Pulmonary artery endothelial cell (primary cell): ENCODE measurements at places on chromosomes 7 and 10. TPM values are rescaled to one million over a fixed set of nuclear protein-coding genes. Genes with fewer than 3 reads are reported as not detected.

DNA sequence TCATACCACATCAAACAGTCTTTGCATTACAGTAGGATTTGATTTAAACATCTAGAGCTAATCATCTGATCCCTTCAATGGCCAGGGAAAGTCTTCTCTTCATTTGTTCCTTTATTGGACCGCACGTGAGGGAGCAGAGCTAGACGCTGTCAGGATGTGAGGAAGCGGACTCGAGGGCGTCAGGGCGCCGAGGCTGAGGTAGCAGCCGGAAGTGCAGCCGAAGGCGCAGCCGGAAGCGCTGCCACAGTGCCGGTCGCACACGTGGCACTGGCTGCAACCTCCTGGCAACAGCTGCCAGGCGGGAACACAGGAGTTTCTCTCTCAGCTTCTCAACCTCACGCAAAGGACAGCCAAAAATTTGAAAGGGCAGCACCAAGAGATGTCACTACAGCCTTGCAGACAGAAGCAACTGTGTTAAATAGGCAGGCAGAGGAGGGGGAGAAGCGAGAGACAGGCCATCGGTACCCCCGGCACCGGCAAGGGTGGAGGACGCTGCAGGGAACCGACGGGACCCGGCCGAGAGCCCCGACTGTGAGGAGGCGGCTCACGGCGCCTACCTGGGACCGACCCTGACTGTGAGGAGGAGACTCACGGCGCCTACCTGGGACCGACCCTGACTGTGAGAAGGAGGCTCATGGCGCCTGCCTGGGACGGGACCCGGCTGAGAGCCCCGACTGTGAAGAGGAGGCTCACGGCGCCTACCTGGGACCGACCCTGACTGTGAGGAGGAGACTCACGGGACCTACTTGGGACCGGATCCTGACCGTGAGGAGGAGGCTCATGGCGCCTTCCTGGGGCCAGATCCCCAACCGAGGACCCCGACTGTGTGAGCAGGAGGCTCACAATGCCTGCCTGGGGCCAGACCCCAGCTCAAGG, 32.3 kb downstream of the VIPR2 start:
- DNase-seq = no peak

DNA sequence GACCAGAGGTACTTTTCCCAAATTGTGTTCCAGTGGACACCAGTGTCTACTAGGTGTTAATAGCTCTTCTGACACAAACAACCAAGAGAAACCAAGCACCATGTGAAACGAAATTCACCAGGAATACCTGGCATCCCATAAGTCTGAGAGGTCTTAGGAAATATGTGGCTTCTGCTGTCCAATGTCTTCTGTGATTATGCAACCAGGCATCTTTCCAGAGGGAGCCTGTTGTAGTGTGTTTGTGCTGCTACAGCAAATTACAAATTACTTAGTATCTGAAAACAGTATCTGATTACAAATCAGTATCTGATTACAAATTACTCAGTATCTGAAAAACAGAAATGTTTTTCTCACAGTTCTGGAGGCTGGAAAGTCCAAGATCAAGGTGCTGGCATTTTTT, 133.6 kb upstream of the NPVF start:
- DNase-seq = no peak

GRCh38 chr10:35041502-35041879, 48.6 kb downstream of the CUL2 start:
- no peak for DNase-seq

- no peak for DNase-seq
Observed at GRCh38 chr10:48667960-48668590, 16.6 kb upstream of the WDFY4 start.

GRCh38 chr10:25451401-25451800, 276.6 kb downstream of the GPR158 start:
- DNase-seq = no peak

GRCh38 chr7:111873326-111873646, 311.0 kb upstream of the IMMP2L start:
- DNase-seq = no peak

- peak; percentile 27 for DNase-seq
Observed at GRCh38 chr10:74078037-74078436, 72.6 kb downstream of the AP3M1 start.

DNA sequence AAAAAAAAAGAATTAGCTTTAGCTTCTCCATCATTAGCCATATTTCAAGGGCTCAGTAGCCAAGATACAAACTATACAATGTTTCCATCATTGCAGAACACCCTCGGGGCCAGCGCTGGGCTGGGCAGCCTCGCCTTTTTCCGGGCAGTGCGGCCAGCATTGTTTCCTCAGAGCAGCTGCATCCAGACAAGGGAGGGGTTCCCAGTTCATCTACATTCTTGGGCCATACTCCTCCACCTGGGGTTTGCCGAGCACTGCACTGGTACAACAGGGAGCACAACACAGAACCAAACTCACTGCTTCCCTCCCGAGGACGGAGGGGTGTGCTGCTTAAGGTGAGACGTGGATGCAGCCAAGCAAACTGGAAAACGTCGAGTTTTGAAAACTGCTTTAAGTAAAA, 2.4 kb upstream of the PKD1L1 start:
- DNase-seq = peak; percentile 84

DNA sequence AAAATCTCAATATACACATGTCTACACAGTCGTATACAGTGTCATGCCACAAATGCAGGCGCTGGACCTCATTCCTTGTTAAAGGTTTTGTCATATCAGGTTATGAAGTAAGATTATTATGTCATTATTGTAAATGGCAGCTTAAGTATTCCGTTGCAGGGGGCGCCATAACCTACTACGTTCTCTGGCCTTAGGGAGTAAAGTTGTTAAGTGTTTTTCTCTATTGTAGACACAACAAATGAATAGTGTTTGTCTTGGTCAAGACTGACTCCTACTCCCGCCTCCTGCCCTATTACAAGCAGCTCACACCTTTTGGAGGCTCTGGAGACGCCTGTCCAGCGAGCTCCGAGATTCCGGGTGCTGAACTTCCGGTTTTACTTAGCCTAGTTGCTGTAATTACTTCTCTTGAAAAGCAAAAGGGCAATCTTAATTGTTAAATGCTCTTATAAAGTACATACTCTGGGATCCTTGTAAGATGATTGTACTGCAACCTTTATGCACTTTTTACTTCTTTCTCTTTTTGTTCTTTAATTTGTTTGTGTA, 994 bp downstream of the GATAD1 start:
- DNase-seq = peak; percentile 35

The CYP3A7 gene
- not detected in 2 replicates for total RNA-seq

The POM121C gene
- 5.1 and 7.9 TPM in 2 replicates for total RNA-seq

The IKZF1 gene
- total RNA-seq = under 0.01 TPM in 1 of 2 replicates, not detected in the other
